ENCODE measurements at places on chromosomes 13 and 19.
A peak's percentile ranks its signal among the peaks of the same experiment; 100 is the strongest.

DNA sequence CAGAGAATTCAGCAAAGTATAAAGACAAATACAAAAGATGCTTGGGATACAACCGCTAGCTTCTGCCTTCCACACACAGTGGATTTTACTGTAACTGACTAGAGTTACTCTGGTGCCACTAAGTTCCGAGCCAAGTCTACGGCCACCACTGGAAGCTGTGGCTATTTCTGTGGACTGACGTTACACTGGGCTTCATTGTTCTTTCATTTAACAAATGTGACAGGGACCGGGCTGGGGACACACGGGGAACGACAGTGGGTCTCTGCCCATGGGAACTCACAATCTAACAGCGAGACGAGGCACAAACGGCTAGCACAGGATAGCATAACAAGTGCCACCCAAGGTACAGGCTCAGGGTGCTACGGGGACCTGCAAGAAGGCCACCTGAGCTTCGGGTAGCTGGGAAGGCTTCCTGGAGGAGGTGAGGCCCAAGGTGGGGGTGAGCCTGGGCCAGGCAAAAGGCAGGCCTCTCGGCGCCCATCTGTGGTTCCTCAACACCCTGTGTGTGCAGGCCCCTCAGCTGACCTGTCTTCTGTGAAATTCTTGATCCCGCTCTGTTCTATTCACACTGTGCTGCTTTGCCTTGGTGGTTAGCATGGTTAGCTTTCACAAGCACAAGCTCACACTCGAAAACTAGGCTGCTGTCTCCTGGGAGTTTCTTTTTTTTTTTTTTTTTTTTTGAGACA is 10.3 kb upstream of the IL4I1 start:
- no peak for DNase-seq

GRCh38 chr19:10517760-10518443 is 655 bp upstream of the S1PR5 start:
- no peak for DNase-seq

- no peak for DNase-seq
Measured at GRCh38 chr13:33931397-33932311, 113.7 kb downstream of the RFC3 start.

GRCh38 chr19:7188698-7189629 is 105.2 kb downstream of the INSR start:
- DNase-seq, result no peak

GRCh38 chr19:45681391-45682015 is 10.2 kb downstream of the SNRPD2 start:
- DNase-seq, result peak; percentile 77

- no peak for DNase-seq
Measured at GRCh38 chr13:50309882-50310594, 294.8 kb downstream of the KCNRG start.

DNA sequence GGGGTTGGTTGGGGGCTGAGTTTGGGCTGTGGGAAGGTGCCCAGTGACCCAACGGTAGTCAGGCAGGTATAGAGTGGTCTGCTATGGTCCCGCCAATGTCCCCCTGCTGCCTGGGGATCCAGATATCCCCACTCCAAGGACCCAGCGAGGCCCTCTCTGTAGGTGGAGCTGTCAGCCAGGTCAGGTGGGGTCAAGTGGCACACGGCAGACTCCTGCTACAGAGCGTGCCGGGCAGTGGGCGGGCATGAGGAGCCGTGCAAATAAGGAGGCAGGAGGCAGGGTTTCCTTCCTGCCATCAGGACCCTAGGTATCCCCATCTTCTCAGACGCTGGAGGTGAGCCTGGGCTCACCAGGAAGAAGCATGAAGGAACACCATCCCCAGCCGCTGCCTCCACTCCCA is 14.9 kb downstream of the EVI5L start:
- no peak for DNase-seq

DNA sequence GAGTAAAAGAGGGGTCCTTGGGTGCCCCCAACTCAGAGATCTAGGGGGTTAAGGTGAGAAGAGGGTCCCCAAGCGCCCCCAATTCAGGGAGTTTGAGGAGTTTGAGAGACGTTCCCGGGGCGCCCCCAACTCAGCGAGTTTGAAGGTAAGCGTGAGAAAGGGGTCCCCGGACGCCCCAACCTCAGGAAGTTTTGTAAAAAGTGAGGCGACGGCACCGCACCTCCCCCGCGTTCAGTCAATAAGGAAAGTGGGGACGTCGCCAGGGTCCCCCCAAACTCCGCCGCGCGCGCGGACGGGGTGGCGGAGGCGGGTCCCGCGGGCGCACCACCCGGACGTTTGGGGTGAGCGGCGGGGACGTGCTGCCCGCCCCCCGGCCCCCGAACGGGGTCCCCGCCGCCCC is 353 bp downstream of the RFX2 start:
- DNase-seq, result no peak

- DNase-seq, result no peak
Measured at GRCh38 chr13:39418424-39418823, 184.6 kb downstream of the LHFPL6 start.

All from stimulated activated CD4-positive, alpha-beta T cell treated with anti-CD3 and anti-CD28 coated beads, Interleukin-1b, Interleukin-23, amount 100 ng/mL, for 4 hours (primary cell).